ENCODE measurements at places on chromosomes 1 and 21.

- no peak for DNase-seq
Measured at GRCh38 chr1:201362906-201363305, 14.6 kb downstream of the TNNT2 start.

GRCh38 chr1:226800763-226801380 lies 61.8 kb upstream of the ITPKB start:
- no peak for DNase-seq

GRCh38 chr1:177983482-177984135 lies 13.8 kb upstream of the SEC16B start:
- DNase-seq = no peak

GRCh38 chr1:235758931-235759330 lies 107.8 kb downstream of the LYST start:
- no peak for DNase-seq

DNA sequence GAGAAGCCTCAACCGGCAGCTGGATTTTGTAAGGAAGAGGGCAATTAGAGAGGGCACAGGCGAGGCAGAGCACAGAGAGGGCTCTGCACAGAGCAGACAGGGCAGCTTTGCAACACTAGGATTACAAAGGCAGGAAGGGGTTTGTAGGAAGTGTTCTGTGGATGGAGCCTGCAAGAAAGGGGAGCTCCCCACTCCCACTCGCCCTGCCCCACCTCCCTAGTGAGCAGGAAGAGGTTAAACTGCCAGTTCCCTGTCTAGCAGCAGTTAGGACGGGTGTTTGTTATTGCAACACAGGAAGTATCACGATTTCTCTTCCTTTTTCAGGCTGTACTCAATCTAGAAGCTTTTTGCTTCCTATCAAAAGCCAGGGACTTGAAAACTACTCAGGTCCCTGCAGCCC lies 63.3 kb upstream of the LRRC8D start:
- DNase-seq = no peak

- DNase-seq = no peak
Measured at GRCh38 chr1:60891281-60891680, 191.1 kb upstream of the NFIA start.

- no peak for DNase-seq
Measured at GRCh38 chr1:43104027-43104763, 67.9 kb downstream of the EBNA1BP2 start.

DNA sequence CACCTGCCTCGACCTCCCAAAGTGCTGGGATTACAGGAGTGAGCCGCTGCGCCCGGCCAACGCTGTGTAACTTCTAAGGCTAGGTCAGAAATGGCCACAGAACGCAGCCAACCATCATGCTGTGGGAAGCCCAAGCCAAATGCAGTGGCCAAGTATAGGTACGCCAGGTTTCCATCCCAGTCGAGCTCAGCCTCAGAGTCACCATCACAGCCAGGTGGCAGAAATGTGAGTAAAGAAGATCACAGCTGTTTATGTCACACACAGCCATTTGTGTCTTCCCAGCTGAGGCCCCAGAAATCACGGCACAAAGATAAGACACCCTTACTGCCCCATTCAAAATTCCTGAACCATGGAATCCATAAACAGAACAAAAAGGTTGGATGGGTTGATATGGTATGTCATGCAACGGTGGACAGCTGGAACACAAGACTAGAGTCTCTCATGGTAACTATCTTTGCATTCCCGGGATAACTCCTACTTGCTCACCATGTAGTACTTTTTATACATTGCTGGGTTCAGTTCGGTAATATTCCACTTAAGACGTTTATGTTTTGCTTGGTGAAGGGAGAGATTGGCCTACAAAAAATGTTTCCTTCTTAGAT lies 84.3 kb downstream of the SLC45A1 start:
- no peak for DNase-seq
